Nephron progenitor cell (in vitro differentiated cells): ENCODE measurements at places on chromosomes 3 and 15.

- DNase-seq: no peak
Observed at GRCh38 chr15:69016021-69016595, 1.6 kb downstream of the NOX5 start.

GRCh38 chr15:27806396-27806795, 292.7 kb downstream of the OCA2 start:
- no peak for DNase-seq

GRCh38 chr15:94470492-94470891, 239.1 kb downstream of the MCTP2 start:
- no peak for DNase-seq

GRCh38 chr15:25767356-25768151, 95.6 kb downstream of the ATP10A start:
- no peak for DNase-seq

DNA sequence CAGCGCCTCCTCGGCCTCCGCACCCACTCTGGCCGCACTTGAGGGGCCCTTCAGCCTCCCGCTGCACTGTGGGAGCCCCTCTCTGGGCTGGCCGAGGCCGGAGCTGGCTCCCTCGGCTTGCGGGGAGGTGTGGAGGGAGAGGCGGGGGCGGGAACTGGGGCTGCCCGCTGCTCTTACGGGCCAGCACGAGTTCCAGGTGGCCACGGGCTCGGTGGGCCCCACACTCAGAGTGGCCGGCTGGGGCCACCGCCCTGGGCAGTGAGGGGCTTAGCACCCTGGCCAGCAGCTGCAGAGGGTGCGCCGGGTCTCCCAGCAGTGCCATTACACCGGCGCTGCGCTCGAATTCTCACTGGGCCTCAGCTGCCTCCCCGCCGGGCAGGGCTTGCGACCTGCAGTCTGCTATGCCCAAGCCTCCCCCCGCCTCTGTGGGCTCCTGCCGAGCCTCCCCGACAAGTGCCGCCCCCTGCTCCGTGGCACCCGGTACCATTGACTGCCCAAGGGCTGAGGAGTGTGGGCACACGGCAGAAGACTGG, 167.1 kb upstream of the PLSCR5 start:
- DNase-seq: no peak

- no peak for DNase-seq
Observed at GRCh38 chr15:60576515-60576914, 97.6 kb upstream of the ICE2 start.

DNA sequence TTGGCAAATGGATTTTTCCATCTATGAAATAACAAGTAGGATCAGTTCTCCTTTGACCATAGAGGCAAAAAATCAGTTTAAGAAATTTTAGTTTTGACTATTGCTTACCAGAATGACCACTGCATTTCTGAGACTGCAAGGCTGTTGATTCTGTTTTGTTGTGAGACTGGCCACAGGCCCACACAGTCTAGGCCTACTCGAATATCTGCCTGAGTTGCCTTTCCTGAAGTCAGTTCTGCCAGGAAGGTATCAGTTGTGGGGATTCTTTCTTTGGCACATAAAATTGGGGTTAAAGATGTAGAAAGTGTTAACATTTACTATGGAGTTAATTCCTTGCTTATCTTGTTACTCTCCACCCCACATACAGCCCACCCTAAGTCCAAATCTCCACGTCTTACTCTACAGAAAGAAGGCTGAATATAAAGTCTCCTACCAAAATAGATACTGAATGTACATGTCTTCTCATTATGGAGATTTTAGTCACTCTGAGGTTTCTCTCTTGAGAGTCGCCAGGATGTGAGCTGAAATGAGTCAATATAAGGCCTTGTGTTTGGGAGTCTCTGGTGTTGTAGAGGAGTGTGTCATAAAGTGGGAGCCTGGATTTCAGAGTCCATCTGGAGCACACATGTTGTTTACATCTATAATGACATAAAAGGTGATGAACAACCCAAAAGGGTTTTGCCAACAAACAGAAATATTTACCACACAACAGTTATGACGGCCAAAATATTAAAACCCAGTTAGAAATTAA, 45.0 kb upstream of the WWTR1 start:
- DNase-seq: no peak

GRCh38 chr3:45664578-45664977, 24.6 kb upstream of the SACM1L start:
- no peak for DNase-seq

DNA sequence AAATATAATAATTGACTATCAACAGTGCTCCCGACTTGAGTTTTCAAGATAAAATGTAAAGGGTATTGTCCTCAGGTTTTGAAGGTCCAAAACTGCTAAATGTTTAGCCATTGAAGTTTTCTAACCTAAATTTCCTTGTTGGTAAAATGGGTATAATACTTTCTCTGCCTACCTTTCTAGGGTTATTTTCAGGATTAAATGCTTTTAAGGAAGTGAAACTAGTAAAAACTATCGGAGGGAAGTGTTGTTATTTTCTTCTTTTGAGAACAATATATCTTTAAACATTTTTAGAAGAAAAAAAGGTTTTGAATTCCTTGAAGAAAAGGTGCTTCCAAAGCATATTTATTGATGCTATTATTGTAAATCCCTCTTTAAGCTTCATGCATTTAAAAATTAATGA, 67.3 kb downstream of the FILIP1L start:
- DNase-seq: no peak

- no peak for DNase-seq
Observed at GRCh38 chr15:80509800-80510199, 105.6 kb downstream of the ARNT2 start.

DNA sequence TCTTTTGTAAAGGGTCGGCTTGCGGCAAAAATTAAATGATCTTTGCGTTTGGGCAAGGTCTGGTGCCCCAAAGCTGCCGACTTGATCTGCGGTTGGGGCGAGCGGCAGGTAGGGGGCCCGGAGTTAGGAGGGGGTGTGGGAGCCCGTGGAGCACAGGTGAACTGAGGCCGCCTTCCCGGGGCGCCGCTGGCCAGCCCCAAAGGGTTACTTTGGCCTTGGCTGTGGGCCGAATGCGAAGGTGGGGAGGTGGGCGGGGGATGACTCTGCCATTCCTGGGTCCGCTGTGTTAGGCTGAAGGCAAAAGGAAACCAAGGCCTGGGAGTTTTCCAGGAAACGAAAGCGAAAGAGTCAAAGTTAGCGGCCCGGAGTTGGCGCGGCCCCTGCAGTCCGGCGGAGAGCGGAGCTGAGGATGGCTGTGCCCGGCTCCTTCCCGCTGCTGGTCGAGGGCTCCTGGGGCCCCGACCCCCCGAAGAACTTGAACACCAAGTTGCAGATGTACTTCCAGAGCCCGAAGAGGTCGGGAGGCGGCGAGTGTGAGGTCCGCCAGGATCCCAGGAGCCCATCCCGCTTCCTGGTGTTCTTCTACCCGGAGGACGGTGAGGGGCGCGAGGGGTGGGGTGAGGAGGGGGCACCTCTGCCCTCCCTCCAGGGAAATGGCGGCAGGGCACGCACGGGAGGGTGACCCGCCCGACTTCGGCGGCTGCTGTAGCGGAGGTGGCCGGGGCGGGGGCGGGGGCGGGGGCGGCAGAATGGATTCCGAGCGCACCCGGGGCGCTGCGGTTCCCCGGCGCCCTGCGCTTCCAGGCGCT, at the start of gene PARP14:
Gene PARP14, plus strand, starts transcription at position 365 of the 809 bp plus-strand sequence. Its CDS starts 45 bp downstream, at position 410.
- DNase-seq: peak; percentile 50

GRCh38 chr3:174268586-174268985, 590.5 kb upstream of the NAALADL2 start:
- DNase-seq: no peak

GRCh38 chr3:171193693-171194092, 167.2 kb upstream of the SLC2A2 start:
- DNase-seq: no peak

GRCh38 chr15:84747416-84748273, 747 bp upstream of the ZNF592 start:
- DNase-seq: peak; percentile 71

DNA sequence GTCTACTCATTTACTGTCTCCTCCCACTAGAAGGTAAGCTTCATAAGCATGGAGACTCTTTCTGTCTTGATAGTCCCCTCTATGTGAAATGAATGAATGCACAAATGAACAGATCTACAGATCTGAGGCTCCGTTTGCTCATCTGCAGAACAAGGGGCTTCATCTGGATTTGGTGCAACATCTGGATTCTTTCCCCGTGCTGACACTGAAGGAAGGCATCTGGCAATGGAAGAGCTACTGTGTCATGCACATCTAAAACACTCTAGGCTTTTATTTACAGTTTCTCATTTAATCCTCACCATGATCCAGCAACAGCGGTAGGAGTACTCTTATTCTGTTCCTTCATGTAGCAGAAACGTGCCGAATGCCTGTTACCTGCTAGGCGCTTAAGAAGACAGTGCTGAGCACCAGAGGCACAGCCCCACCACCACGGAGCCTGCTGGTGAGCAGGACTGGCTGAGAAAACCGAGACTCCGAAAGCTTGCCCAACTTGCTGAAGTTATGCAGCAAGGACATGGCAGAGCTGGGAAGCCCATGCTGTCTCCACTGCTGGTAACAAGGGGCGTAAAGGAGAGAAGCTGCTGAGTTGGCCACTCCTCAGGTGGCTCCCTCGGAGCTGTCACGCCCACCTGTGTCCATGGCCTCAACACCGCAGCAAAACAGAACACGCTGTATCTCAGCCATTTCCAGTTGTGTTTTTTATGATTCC, 31.1 kb downstream of the LSM3 start:
- no peak for DNase-seq

DNA sequence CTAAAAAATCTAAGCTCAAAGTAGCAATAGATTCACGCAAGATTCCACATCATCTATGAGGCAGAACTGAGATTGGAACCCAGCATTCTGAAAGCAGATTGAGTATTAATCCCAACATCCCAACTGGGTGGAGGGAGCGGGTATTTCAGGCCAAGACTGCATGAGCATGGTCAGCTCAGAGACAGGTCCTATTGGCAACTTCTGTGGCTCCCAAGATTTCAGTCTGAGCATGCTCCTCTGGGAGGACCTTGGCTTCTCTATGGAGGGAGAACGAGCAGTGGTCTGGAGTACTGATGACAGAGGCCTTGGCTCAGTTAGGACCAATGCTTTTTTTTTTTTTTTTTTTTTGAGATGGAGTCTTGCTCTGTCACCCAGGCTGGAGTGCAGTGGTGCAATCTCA, 4.0 kb upstream of the ITGA11 start:
- DNase-seq: no peak

- DNase-seq: no peak
Observed at GRCh38 chr15:90459368-90459767, 70.4 kb upstream of the CRTC3 start.

DNA sequence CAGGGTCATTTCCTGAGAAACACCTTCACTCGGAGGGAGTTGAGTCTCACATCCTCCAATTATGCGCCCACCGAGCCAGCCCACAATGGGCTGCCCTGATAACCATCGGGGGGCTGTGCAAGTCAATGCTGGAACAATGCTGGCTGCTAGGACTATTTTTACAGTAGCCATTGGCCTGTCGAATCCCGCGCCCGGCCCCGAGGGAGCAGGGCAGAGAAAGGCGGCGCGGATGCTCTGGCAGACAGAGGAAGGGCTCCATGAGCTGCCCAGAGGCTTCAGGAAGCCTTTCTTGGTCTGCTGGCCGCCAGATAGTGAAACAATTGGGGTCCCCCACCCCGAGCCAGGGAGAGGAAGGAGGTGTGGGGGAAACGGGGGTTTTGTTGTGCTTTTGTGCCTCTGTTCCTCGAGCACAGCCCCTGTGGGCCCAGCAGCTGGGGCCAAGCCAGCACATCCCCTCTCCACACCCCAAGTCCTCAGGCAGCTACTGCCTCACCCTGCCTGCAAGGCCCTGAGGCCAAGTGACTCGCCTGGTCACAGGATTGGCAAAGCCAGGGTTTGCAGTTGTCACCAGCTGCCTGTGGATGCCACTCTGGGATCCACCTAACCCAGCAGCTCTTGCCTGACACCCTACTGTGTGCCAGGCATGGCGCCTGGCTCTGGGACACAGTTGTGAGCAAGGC, 39.0 kb downstream of the SLC6A6 start:
- DNase-seq: no peak

- DNase-seq: no peak
Observed at GRCh38 chr3:39142067-39142466, 11.3 kb downstream of the CSRNP1 start.

GRCh38 chr3:152100491-152101132, 168.1 kb upstream of the MBNL1 start:
- no peak for DNase-seq

GRCh38 chr3:100759950-100760349, 50.7 kb downstream of the TFG start:
- no peak for DNase-seq

- no peak for DNase-seq
Observed at GRCh38 chr3:177468816-177469215, 271.5 kb upstream of the TBL1XR1 start.

DNA sequence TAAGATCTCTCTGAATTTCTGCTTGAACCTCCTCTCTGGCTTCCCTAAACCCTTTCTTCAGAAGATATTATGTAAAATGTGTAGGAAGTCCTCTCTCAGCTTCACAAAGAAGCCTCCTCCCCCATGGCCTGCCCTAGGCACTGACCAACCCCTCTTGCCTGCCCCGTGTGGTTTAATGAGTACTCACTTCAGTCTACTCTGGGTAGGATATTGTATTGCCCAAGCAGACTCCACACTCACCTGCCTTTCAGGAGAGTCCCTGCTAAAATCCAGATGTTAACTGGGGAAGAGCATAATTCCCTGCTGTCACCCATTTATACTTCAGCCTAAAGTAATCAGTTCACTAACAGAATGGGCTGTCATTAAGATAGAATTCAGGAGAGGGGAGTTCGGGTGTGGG, 2.6 kb upstream of the AGBL1 start:
- DNase-seq: no peak

- no peak for DNase-seq
Observed at GRCh38 chr15:82039871-82040270, 5.9 kb downstream of the MEX3B start.

- no peak for DNase-seq
Observed at GRCh38 chr3:161314836-161315395, 56.4 kb downstream of the SPTSSB start.

GRCh38 chr15:68679961-68680371, 101.2 kb downstream of the CORO2B start:
- no peak for DNase-seq

- DNase-seq: no peak
Observed at GRCh38 chr15:75920079-75920478, 16.4 kb downstream of the FBXO22 start.

DNA sequence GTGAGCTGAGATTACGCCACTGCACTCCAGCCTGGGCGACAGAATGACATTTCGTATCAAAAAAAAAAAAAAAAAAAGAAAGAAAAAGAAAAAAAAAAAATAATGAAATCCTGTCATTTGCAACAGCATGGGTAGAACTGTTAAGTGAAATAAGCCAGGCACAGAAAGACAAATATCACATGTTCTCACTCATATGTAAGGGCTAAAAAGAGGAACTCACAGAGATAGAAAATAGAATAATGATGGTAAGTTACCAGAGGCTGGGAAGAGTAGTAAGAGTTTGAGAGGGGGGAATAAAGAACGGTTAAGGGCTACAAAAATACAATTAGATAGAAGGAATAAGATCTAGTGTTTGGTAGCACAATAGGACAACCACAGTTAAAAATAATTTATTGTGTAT, 19.7 kb downstream of the DENND6A start:
- no peak for DNase-seq
